Nucleus accumbens (tissue), 56 donors: ENCODE measurements at places on chromosomes 3 and 15.

- DNase-seq = no peak
These were observed 76.6 kb upstream of the PTX3 start for GRCh38 chr3:157360044-157360443.

DNA sequence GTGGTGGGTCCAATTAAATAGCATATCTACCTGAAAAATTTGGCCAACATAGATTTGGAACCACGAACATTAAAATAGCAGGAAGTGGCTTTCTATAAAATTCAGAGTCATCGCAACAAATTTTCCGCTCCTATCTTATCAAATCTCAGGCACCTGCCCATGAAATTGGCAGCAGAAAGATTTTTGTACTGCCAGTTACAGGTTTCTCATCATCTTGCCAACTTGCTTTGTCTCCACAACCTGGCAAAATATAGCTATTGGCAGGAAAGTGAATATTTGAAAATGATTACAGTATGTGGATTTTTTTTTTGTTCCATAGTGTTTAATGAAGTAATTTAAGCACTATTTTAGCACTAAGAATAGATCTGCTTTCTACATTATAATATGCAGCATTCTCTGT, 161.6 kb upstream of the LRRC3B start:
- DNase-seq = no peak

GRCh38 chr3:186368717-186369116, 6.7 kb upstream of the DGKG start:
- no peak for DNase-seq

GRCh38 chr15:57950381-57950946, 115.0 kb downstream of the ALDH1A2 start:
- no peak for DNase-seq

- no peak for DNase-seq
These were observed 10.8 kb upstream of the SEMA3B start for GRCh38 chr3:50258029-50258680.

DNA sequence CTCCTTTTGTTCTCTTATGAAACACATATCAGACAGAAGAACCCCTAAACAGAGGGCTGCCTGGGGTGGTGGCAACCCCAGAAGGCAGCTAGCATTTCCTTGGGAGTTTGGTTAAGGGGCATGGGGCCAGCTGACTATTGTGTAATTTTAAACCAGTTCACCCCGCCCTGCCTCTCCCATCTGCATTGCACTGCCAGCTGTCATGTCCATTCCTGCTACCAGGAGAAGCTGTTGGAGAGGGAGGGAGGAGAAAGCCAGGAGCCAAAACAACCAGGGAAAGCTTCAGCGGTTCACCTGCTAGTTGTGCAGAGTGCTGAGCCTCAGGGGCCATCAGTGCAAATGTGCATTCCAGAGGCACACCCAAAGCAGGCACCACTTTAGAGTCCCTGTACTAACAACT, 47.6 kb upstream of the ATP1B3 start:
- DNase-seq = no peak

DNA sequence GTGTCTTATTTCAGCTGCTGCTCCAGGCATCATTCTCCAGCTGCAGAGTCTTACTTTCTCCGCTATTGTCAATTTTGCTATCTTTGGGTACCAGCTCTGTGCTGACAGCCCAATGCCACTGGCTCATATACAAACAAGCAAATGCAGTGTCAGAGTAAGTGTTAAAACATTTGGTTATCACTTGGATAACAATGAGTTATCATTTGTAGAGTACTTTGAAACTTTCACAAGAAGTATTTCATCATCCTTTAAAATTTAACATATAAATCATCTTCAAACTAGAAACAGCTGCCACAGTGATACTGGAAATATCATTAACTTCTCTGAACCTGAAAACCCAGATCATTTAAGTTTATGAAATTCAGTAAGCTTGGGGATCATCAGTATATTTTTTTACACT, 13.8 kb downstream of the TSPAN3 start:
- no peak for DNase-seq

DNA sequence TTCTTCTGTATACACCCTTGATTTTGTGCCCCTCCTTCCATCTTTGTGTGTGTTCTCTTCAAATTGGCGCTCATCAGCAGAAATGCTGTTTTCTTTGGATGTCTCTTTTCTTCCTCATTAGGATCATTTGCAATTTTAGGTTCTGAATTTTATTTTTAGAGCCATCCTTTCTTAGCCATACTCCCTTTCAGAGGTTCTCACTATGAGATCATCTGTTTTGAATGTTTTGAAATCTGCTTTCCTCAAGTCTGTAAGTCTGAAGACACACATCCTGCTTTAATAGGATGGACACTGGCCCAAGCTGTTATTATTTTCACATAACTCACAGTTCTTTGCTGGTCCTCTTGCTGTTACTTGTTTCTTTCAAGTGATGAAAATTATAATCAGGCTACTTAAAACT, 124.8 kb downstream of the BDH1 start:
- DNase-seq = no peak

DNA sequence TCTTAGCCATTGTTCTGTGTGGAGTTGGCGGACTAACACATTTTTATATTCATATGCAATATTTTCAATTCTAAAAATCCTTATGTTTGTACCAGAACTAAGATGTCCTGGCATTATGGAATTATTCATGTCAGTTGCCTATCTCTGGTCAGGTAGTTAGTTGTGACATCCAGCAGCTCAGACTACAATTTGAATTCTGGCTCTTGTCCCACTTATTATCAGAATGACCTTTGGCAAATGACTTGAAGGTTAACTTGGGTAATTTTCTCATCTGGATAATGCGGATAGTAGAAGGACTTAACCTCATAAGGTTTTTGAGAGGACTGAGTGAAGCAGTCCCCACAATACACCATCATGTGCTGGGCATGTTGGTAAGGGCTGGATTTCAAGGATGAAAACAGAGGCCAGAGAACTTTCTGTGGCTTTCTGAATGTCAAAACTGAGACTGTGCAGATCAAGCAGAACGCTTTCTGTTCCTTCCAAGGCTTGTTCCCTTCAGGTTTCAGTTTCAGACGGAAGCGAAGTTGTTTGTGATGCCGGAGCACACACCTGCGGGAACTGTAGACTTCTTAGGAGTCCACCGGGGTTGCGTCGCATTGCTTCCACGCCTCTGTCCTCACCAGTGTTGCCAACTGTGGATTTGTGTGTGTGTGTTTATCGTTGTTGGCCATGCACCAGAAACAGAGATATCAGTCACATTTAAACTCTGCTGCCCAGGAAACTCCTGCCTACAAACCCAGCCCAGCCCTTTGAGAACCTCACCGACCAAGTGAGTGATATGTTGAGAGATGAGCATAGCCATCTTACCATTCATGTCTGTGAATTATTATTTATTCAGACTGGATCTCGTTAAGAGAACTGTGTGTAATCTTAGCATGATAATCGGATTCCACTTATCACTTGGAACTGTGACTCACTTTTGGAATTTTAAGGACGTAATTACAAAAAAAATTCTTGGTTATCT, 76.0 kb downstream of the PTPRG start:
- DNase-seq = no peak

GRCh38 chr3:34570916-34571705, 772.7 kb downstream of the PDCD6IP start:
- DNase-seq = no peak

GRCh38 chr3:197426121-197426566, 127.7 kb upstream of the DLG1 start:
- DNase-seq = no peak

- DNase-seq = no peak
These were observed 15.4 kb downstream of the DPH3 start for GRCh38 chr3:16249336-16249735.

GRCh38 chr15:78872972-78873792, 492 bp downstream of the MORF4L1 start:
- peak; percentile 78 for DNase-seq

DNA sequence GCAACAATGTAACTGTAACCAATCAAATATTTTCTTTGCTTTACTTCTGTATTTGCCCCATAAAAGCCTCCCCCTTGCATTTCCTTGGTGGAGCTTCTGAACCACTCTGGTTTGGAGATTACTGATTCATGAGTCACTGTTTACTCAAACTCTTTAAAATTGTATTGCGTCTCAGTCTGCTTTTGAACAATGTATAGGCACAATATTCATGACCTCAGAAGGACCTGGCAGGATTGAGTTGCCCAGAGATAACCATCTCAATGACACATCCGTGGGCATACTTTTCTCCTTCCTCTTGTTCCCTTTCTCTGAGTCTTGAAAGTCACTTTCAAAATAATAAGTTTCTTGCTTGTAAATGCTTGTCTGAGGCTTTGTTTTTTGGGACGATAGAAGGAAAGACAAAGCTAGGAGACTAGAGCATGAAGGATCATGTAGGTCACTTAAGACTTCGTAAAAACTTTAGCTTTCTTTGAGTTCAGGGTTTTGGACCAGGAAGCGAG, 57.1 kb upstream of the POU1F1 start:
- no peak for DNase-seq

DNA sequence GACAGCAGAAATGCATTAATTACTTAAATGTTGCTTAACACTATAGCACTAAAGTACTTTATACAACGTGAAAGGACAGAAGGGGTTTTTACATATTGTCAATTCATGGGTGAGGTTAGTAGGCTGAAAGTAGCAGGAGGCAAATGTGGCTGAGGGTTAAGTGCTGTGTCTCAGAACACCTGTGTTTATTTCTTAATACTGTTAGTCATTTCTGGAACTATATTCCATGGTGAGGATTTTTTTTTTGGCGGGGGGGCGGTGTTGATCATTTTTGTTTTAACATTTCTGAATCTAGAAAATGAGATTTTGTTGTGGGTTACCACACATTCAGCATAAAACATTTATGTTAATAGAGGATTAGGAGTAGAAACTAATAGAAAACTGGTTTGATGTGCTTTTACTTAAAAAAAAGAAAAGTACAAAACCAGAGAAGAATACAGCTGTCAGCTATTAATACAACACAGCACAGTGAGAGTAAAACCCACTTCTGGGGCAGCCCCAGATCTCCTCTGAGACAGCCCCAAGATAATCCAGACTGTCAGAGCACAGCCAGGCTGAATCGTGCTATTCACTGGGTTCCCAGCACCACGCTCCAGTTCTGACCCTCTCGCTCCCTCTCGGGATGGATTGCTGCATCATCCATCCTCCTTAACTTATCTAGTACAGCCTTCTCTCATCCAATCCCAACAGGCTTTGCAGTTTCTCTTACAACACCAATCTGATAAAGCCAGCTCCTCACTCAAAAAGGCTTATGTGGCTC, 307.7 kb downstream of the TUSC7 start:
- no peak for DNase-seq

GRCh38 chr3:38649500-38650247, at the start of gene SCN5A:
TSS of gene SCN5A (minus strand) at chr3:38649687. CDS start at chr3:38633307, 16,380 bp downstream.
- DNase-seq = no peak

GRCh38 chr15:25686780-25687179, 176.3 kb downstream of the ATP10A start:
- DNase-seq = no peak

GRCh38 chr15:25177955-25178801, 223.4 kb downstream of the SNRPN start:
- DNase-seq = no peak

- peak; percentile 49 for DNase-seq
These were observed 68.5 kb downstream of the TMCO5A start for GRCh38 chr15:38002883-38003477.

DNA sequence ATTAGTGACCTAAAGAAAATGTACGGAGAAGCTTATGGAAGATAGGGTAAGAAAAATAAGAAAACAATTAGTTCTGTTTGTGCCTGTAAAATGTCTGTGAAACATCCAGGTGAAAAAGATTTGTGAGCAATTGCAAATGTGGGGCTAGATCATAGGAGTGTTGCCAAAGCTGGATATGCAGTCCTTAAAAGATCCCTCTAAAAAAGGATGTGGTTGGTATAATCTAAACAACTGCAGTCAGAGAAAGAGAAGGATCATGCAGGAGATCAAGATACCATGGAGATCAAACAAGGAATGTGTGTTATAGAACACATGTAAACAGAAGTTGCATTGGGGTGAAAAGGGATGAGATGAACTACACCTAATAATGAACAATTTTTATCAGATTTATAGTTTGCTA, 116.8 kb downstream of the ALCAM start:
- no peak for DNase-seq

DNA sequence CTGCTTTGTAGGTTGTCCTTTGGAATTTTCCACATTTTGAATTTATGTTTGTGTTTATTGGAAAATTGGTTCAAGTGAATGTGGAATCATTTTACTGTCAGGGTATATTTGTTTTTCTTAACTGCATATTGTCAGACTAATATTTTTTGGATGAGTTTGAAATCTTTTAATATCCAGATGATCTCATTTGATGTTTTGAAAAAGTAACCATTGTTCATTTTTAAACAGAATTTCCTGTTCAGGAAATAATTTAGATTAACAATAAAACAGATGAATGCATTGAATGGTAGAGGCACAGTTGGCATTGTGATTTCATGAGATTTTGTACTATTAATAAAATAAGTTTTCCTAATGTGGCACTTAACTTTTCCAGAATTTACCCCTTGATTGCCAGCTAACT, 15.5 kb downstream of the TRAK1 start:
- DNase-seq = no peak

- no peak for DNase-seq
These were observed 651 bp downstream of the MTMR14 start for GRCh38 chr3:9649791-9650521.

- DNase-seq = no peak
These were observed 79.6 kb downstream of the SUMF1 start for GRCh38 chr3:4387210-4388204.

- DNase-seq = no peak
These were observed 22.7 kb downstream of the KLHL6 start for GRCh38 chr3:183532620-183533411.

DNA sequence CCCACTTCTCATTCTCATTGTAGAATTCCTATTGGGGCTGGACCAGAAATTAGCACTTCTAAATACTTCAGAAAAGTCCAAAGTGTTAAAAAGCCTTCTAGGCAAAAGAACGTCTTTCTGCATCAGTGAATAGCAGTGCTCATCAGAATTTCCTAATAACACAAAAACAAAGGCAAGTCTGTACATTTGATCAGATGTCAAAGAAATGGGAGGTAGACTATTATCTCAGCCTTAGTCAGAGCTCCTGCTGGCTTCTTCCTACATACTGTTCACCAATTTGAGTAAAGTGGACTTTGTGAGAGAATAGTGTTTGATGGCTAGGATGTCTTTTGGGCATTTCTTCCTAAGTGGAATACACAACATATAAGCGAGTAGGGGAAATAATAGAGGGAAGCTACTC, 48.7 kb downstream of the FOXB1 start:
- DNase-seq = no peak

DNA sequence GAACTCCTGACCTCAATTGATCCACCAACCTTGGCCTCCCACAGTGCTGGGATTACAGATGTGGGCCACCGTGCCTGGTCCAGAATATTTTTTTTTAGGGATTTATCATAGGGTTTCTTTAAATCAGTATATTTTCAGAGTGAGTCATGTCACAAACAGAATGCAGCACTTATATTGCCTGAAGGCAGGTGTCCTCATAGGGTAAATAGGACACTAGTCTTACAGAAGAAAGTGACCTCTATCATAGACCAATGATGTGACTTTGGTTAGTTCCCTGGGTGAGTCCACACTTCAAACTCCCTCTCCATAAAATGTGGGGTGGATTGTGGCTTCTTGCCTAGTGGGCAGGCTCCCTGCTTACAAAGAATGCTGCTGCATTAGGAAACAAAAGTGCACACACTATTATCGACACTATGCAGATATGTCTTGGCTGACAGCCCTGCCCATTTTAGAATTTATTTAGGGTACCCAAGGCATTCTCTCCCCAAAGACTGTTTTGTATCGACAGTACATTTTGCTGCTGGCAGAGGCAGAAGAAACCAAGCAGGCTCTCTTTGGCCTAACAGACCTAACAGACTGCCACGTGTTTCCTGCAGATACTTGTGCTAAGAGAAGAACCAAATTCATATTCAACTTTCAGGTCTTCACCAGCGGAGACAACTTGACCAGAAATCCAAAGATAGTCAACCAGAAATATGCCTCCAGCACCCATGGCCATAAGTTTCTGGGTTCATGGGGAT, 125.0 kb downstream of the MOBP start:
- DNase-seq = no peak
